NCI-H1092 treated with DMSO at 0.1 percent for 48 hours (cell line): ENCODE measurements at places on chromosomes 5 and 9.

DNA sequence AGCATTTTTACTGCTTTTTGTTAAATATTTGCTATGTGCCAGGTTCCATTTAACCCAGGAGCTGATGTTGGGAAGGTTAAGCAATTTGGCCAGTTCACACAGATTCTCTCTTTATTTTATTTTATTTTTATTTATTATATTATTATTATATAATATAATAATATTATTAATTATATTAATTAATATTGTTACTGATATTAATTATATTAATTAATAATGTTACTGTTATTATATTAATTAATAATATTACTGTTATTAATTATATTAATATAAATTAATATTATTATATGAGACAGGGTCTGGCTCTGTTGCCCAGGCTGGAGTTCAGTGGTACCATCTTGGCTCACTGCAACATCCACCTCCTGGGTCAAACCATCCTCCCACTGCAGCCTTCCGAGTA lies 593.0 kb upstream of the SGCD start:
- no peak for DNase-seq

- peak; percentile 48 for DNase-seq
Observed at GRCh38 chr5:143887903-143888665, 76.1 kb downstream of the HMHB1 start.

GRCh38 chr5:82862711-82863110 lies 214.5 kb downstream of the TMEM167A start:
- no peak for DNase-seq

GRCh38 chr9:99433555-99433954 lies 211.5 kb downstream of the SEC61B start:
- no peak for DNase-seq
